ENCODE measurements at places on chromosomes 3 and 15.

- no peak for DNase-seq
Measured at GRCh38 chr3:26346497-26346896, 276.1 kb upstream of the LRRC3B start.

DNA sequence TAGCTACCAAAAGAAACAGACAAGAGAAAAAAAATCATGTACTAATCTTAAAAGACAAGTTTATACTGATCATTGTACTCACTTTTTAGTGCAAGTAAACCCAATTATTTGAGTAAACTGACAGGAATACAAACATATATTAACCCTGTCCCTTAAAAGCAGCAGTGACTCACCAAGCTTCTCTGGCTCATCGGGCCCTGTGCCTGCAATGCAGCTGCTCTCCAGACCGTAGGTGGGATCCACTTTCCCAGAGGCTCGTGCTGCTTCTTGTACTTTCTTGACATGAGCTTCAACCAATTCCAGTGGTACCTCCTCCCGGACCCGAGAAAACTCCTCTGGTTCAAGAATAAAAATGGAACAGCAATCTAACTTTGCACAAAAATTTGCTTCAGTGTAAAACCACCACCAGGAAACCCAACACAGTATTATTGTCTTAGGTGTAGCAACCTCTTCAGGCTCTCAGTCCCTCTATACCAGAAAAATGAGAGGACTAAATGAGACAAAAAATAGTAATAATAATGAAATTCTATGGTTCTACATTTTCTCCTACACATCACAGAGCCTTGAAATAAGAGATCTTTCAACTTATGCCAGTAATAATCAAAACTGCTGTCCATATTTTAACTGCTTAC, 82.6 kb upstream of the CSPG5 start:
- DNase-seq = no peak

DNA sequence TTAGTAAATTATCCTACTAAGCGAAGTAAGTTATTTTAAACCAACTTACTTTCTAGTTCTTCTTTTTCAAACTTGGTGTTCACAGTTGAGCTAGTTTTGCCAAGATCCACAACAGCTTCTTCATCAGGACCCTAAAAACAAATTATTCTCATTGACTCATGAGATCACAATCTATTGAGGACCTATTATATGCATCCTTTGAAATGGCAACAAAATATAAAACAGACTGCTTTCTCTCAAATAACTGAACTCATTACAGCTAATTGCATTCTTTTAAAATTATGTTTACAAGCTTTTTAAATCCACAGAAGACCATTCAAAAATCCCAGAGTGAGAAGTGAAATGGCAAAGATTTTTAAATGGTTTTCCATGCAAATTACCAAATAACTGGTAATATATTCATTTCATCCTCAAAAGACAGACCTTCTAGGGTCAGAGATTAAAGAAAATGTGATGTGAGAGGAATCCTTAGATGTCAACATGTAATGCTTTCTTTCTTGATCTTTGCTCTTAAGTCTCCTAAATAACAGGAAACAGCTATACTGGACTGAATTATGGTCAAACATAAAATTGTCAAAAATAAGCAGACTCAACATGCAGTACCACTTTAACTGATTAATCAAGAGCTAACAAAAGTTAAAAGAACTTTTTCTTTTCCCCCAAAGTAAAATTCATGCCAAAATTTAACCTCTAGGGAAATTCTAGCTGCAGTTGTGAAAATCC, 31.7 kb downstream of the SLC4A7 start:
- DNase-seq = no peak

- DNase-seq = no peak
Measured at GRCh38 chr3:129795186-129796010, 98.1 kb downstream of the TMCC1 start.

GRCh38 chr3:112133626-112134334, 732 bp upstream of the GCSAM start:
- DNase-seq = no peak

- DNase-seq = no peak
Measured at GRCh38 chr3:183818041-183818620, 7.2 kb downstream of the MAP6D1 start.

DNA sequence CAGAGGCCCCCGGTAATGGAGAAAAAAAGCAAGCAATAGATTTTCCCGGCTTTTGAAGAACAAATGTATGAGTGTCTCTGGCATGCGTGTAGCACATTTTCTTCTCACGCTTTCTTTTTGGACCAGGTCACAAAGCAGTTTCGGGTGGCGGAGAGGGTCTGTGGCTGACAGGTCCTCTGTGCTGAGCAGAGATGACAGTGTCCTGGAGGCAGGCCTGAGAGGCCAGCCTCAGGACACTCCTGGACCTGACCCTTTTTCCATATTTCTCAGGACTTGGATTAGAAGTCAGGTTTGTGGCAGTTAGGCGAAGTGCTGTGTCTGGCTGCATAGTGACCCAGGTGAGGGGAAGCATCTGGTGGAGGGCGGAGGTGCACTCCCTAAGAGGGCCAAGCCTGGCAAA, 52.9 kb downstream of the KLF13 start:
- DNase-seq = no peak

- no peak for DNase-seq
Measured at GRCh38 chr3:53668872-53669271, 174.5 kb downstream of the CACNA1D start.

DNA sequence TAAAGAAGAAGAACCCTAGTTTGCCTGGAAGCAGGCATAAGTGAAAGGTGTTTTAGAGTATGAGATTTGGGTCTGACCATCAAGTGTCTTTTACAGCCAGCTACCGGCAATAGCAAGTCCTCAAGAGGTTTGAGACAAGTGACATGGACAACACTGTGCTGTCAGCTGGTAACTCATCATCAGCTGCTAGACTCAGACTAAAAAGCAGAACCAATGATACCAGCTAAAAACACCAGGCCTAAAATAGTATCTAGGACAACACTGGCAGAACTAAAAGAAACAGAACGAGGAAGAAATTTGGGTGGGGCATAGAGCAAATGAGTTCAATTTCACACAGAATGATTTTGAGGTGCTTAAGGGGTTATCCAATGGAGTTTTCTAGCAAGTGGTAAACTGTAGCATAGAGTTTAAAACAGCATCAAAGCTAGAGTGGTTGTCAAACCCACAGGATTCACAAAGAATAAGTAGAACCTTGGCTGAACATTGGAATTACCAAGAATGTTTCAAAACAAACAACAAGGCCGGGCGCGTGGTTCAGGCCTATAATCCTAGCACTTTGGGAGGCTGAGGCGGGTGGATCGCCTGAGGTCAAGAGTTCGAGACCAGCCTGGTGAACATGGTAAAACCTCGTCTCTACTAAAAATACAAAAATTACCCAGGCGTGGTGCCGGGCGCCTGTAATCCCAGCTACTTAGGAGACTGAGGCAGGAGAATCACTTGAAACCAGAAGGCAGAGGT, 3.9 kb downstream of the CIAO2A start:
- DNase-seq = no peak

DNA sequence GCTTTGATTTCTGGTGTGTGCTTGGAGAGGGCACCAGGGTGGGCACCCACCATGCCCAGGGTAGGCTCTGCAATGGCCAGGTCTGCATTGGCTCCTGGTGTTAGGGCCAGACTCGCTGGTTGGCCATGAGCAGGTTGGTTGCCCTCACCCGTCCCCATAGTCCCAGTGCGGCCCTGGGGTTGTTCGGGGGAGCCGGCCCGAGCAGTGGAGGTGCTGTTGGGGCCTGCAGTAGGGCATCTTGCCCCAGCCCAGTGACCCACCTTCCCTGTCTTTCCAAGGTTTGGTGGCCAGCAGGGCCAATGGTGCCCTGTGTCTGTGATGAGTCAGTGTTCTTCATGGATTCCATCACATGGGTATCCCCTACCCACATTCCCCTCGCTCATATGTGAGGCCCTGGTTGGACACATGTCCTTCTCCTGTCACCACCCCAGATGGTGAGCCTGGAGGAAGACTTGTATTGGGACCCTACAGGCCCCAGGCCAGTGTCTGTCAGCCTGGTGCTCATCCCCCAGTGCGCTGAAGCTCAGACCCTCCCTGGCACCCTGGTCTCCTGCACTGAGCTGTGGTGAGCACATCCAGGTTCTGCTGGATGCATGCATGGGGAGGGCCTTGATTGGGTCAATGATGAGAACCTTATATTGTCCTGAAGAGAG, 190.1 kb downstream of the UBE3A start:
- no peak for DNase-seq

GRCh38 chr3:146680617-146681016, 75.5 kb upstream of the PLSCR5 start:
- DNase-seq = no peak

DNA sequence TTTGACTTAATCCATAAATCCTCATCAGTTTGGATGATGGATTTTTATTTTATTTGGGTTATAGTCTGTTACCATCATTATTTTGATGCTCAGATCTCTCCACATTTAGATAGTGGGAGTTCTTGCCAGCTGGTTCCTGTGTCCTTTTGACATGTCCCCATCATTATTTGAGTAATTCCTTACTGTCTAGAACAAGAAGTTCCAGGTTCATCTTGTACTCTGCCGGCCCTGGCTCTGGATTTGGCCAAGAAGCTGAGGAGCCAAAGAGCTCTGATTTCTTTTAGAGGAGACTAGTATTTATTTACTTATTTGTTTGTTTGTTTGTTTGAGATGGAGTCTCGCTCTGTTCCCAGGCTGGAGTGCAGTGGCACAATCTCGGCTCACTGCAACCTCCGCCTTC, 54.3 kb downstream of the PTPRG start:
- no peak for DNase-seq

GRCh38 chr3:188557235-188557634, 403.3 kb downstream of the LPP start:
- no peak for DNase-seq

- DNase-seq = no peak
Measured at GRCh38 chr3:127053450-127053849, 70.5 kb downstream of the PLXNA1 start.

DNA sequence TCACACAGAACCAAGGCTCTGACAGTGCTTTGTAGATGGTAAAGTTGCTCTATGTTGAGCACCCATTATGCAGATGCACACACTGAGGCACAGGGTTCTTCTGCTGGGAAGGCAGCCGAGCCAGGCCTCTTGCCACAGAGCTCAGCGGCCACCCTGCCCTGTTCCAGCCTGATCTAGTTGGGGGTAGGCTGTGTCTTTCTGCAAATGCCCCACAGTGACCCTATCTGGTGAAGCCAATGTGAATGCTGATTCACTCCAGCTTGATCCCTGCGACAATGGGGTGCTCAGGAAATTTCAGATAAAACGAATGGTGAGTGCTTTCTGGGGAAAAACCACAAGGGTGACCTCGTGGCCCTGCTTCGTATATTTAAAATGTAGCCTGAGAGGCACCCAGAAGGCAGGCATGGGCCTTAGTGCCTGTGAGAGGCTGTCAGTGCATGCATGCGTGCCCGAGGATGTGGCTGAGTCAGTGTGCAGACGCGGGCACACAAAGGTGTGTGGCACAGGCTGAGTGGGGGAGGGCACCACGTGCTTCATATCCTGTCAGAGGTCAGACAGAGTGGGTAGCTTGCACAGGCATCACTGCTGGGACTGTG, 85.7 kb downstream of the ATP2B2 start:
- DNase-seq = no peak

- DNase-seq = no peak
Measured at GRCh38 chr3:103295974-103296570, 861.3 kb downstream of the ZPLD1 start.

DNA sequence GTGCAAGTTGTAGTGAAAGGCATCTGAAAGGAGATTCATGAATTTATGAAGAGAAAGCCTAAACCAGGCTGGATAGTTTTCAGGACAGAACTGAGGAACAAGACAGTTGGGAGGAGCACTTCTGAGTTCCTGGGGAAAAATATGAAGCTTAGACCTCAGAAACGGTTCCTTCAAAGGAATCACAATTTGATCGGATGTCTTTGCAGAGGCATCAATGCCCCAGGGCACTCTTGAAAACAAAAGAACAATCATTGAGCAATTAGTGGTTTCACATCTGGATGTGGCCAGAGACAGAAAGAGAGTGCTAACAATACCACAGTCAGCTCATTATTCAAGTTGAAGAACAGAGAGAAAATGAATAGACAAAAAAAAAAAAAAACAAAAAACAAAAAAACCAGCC, 86.2 kb downstream of the KLF13 start:
- no peak for DNase-seq

DNA sequence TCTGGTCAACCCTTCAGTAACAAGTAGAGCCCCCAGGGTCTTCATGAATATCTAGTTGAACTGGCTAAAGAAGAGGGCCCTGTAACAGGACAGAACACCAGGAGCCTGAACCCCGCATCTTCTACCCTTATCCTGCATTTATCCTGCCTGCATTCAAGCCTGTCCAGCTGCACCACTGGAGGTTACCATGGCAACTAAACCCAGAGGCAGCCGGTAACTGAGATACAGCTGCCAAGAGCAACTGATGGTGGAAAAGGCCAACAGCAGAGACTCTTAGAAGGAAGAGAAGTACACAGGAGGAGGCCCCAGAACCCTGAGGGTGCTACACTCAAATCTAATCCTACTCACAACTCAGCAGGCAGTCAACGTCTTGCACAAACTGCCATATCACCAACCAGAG, 3.7 kb upstream of the PRKAR2A start:
- DNase-seq = no peak

- no peak for DNase-seq
Measured at GRCh38 chr3:34920806-34921205, 718.5 kb upstream of the ARPP21 start.

GRCh38 chr15:26065723-26066122, 202.6 kb upstream of the ATP10A start:
- no peak for DNase-seq

DNA sequence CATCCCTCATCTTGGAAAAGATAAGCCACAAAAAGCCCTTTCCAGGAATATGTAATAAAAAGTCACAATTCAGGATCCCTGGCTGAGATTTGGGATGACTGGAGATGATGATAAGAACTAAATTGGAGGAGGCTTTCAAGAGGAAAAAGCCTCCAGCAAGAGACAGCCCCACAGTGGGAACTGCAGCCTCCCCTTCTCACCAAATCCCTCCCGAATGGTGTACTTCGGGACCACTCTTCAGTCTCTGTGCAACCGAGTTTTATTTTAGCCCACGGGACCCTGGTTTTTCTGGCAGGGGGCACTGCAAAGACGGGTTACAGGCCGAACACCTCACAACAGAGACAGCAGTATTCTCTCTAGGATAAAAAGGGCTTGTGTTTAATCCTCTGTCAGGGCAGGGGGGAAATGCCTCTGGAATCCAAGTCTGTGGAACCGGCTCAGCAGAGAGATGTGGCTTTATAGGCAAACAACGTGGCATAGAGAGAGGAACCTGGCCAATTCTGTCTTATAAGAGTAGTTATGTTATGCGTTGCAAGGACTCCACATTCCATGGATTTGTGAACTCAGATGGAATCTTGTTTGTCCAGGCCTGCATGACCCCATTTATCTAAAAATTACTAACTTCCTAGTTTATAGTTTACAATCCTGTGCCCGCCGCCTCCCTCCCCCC, 1.2 kb upstream of the LMCD1 start:
- DNase-seq = no peak

DNA sequence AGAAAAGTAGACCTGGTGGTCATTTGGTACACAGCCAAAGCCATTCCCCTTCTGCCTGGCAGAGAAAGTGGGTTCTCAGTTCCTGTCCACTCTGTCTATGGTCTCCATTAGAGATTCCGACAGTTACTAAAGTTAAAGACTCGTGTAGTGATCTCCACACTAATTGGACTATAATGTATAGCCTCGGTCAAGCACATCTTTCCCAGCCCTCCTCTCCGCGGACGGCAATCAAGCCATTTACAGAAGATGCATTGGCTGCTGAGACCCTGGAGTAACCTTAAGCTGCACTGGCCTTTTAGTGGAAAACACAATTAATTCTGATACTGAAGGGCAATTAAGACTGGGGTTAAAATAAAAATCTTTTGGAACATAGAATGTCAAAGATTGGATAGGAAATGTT, 865.3 kb downstream of the MCTP2 start:
- no peak for DNase-seq
